Astrocyte of the cerebellum (primary cell): ENCODE measurements at places on chromosomes 7 and 10.

- no peak for DNase-seq
Observed at GRCh38 chr7:42080841-42081586, 156.0 kb downstream of the GLI3 start.

- no peak for DNase-seq
Observed at GRCh38 chr7:133948588-133948987, 178.6 kb upstream of the LRGUK start.

DNA sequence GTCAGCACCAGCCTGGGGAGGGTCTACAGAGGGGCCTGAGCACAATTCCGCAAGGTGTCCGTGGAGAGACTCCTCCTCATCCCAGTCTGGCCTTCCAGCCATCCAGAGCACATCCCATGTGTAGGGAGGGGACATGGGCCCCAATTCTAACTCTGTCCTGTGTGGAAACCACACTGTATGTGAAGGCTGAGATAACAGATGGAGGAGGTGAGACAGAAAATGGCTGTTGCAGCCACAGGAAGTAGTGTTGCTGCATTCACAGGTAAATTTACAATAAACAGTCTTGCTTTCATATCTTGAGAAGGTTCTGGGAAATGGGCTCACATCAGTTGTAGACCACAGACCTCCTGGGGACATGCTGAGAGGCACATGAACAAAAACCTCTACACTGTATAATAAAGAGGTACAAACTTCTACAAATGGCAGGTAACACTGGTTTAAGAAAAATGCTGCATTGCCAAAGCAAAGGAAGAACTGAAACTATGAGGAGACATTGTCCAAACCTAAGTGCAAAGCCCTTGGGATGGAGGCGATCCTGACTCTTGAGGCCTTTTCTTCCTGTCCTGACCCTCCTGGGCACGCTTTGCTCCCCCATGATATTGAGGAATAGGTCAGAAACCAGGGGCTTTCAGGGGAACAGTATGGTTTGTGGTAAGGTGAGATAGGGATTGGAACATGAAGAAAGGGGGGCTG, 21.6 kb upstream of the GIMAP2 start:
- DNase-seq, result no peak

DNA sequence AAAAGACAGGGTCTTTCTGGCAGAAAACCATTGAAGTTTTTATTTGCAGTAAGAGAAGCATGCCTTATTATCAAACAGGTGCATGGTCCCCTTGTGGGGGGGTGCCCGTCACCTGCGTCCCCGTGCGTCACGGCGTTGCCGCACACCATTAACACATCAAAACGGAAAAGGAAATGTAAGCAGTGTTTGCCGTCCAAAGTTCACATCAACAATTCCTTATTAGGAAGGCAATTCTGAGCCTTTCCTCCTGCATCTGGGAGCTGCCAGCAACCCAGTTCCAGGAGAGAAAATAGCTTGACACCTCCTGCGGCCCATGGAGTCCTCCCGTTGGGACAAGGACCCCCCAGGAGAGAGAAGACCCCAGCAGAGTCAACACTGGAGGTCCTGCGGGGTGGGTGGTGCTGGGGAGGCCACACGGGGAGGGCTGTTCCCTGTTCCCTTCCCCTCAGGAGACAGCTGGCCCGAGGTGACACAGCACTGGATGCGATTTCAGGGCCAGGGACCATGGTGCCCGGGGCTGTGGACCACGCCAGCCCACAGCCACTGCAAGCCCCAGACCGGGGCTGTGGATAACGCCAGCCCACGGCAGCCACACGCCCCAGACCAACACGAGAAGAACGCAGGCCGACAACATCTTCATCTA, 39.5 kb downstream of the DIP2C start:
- no peak for DNase-seq

- DNase-seq, result no peak
Observed at GRCh38 chr10:44685747-44686146, 225.4 kb upstream of the TMEM72 start.

- DNase-seq, result no peak
Observed at GRCh38 chr10:22723343-22723779, 9.0 kb upstream of the PIP4K2A start.

DNA sequence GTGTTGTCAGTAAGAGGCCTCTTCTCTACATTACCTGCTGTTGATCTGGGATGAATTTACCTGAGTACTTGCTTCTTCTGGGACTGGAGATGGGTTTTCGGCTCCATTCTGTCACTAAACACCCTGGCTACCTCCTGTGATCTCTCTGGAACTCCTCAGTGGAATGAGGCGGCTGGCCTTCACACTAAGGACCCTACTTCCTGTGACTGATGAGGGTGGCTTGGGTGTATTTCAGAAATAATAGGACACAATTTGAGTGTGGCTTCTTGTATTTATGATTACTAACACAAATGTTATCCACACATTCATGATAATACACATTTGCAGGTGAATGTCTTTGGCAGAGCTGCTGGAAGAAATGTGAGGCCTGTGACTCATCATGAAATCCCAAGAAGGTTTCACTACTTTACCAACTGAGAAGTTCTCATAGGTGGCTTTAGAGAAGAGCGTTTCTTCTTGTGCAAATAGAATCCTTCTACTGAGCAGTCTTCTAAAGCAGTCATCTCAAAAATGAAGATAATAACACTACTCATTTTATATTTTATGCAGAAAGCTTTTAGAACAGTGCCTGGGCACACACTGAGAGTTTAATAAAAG, 21.3 kb upstream of the EVX1 start:
- DNase-seq, result no peak

GRCh38 chr7:94043299-94043698, 39.1 kb upstream of the BET1 start:
- no peak for DNase-seq

DNA sequence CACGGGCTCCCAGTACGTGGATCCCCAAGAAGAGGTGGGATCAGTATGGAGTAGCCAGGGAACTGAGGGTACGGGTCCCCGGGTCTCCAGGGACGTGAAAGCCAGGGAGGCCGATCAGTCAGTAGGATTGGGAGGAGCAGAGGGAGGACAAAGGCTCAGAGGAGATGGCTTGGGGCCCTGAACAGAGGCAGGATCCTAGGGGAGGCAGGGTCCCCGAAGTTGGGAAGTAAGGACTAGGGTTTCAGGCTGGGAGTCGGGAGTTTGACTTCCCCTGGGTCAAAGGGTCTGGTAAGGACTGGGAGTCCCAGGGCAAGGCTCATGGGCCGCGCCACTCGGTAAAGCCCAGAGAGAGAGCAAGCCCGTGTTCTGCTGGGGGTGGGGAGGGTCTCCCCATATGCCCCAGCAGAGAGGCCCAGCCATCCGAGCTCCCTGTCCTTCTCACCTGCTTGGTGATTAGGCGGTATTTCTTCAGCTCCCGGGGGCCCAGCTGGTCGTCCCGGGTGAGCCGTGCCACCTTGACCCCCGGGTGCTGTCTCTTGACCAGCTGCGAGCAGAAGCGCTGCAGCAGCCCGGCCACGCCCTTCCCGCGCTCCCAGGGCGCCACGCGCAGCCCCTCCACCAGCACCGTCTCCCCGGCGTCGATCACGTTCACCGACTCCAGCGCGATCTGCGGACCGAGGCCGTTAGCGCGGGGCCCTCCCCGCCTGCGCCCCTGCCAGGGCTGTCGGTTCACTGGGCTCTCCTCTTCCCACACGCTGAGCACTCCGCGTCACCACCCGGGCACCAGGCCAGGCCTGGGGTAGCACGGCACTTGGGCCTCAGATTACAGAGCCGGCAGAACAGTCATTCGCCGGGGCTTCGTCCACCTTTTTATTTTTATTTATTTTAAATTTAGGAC, 7.0 kb downstream of the NAT16 start:
- peak; percentile 35 for DNase-seq

DNA sequence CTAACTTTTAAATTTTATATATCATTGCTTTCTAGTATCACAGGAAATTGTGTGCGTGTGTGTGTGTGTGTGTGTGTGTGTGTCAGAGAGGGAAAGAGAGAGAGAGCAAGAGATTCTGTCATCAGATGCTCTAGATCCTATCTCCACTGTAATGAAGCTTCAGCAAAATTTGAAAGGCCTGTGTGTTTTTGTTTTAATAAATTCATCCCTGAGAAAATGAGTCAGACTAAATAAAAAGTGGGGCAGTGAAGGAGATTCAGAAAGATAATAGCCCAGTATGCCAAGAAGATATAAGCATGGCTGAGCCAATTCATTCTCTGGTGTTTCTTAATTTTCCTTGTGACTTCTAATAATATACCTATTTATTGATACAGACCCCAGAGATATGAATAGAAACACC, 184.2 kb upstream of the TMEM196 start:
- DNase-seq, result no peak
